ENCODE measurements at places on chromosomes 6 and 20.
A peak's percentile ranks its signal among the peaks of the same experiment; 100 is the strongest.

DNA sequence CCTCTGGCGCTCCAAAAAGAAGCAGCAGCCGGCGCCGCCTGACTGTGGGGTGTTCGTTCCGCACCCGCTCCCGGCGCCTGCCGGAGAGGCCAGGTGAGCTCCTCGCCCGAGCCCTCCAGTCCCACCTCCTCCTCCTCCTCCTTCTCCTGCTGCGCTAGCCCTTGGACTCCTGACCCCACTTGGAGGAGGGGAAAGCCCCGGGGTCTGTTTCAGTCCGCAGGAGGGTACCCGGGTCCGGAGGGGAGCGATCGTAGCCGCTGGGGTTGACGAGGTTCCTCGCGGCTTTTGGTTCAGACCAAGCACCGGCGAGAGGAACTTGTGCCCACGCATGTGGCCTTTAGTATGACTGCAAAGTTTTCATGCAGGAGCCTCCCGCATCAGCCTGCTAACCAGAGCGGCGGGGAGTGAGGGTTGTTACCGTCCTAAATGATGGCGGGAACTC lies 493 bp downstream of the CRYBG1 start:
- DNase-seq, result no peak

DNA sequence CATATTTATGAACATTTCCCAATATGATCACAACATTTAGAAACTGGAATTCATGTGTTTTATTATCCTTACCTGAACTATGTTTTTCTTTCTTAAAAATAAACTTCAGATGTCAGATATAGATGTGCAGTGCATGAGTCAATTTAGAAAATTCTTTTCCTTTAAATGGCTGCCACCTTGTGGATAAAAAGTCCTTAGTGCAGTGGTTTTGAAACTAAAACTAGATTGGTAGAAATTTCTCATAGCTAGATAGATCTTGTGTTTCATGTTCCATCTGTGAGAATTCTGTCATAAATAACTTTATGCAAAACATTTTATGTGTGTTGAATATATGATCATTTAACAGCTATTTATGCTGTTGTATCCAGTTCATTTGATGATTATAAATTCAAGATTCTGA lies 134.9 kb downstream of the KLHL32 start:
- DNase-seq, result no peak

DNA sequence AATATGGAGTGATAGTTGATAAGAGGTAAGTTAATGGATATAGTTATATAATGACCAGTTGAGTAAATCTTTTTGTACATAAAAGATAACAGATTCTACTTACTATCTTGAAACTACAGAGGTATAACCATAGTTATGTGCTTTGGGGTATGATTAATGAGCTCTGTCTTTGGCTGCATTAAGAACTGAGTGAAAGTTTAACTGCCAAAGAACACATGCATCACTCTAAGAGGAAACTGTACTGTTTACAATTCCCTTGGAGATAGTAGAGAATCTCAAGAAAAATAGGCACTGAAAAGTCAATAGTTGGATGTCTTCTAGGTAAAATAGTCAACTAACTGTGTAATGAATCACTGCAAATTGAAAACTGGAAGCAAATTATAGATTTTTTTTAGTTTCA lies 1129.5 kb downstream of the EPHA7 start:
- DNase-seq, result no peak

GRCh38 chr6:166156942-166157341 lies 10.7 kb downstream of the TBXT start:
- DNase-seq, result no peak

GRCh38 chr20:35883778-35884540 lies 70.3 kb downstream of the SCAND1 start:
- DNase-seq, result peak; percentile 18

DNA sequence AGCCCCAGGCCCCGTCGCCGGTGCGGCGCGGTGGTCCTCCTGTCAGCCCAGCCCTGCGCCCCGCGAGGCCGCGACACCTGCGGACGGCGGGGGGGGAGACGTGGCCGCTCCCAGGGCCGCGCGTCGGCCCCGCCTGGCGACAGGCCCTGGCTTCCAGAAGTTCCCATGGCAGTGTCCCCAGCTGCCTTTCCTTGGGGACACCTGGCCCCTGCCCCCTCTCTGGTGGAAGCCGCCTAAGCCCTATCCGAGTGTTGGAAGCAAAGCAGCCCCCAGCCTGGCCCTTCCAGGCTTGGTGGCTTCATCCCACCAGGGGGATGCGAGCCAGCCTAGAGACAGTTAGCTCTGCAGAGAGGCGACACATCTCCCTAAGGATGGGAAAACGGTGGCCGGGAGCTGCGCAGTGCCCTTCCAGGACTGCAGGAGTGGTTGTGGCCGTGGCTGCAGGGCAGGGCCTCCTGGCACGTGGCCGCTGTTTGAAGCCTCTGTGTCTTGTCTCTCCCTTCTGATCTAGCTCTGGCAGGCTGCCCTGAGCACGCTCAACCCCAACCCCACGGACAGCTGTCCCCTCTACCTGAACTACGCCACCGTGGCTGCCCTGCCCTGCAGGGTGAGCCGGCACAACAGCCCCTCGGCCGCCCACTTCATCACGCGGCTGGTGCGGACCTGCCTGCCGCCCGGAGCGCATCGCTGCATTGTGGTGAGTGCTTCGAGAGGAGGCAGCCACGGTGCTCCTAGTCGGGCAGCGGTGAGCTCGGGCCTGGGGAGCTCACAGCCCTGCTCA lies 816 bp downstream of the NPEPL1 start:
- no peak for DNase-seq

GRCh38 chr20:8315639-8316573 lies 183.8 kb downstream of the PLCB1 start:
- no peak for DNase-seq

- no peak for DNase-seq
These were observed 50.3 kb upstream of the PREP start for GRCh38 chr6:105452924-105453756.

GRCh38 chr6:63856271-63856670 lies 220.7 kb downstream of the PHF3 start:
- no peak for DNase-seq

All from stimulated activated CD4-positive, alpha-beta T cell treated with anti-CD3 and anti-CD28 coated beads, Interleukin-1b, Interleukin-23, amount 100 ng/mL, for 1 hour (primary cell).